ENCODE measurements at places on chromosomes 5 and 9.

GRCh38 chr5:66438696-66439095, 157.5 kb upstream of the MAST4 start:
- DNase-seq = no peak

DNA sequence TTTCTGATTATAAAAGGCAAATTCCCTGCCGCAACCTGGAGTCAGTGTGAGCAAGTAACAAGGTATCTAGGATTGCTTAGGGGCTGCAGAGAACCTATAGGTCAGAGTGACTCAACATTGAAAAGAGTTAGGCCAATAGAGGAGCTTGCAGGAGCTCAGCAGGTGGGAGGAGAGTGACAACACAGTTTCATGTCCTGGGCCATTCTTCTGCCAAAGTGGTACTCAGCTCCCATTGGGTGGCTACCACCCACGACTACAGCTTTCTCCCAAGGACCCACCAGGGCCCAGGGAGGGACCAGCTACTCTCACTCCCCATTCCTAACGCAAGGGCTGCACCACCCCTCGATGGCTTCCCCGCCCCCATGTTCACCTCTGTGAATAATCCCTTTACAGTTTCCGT, 86.7 kb upstream of the SPATA31C2 start:
- no peak for DNase-seq

GRCh38 chr9:87593359-87593980, 95.8 kb downstream of the DAPK1 start:
- DNase-seq = no peak

GRCh38 chr9:12773562-12773961, 1.3 kb upstream of the LURAP1L start:
- DNase-seq = no peak

DNA sequence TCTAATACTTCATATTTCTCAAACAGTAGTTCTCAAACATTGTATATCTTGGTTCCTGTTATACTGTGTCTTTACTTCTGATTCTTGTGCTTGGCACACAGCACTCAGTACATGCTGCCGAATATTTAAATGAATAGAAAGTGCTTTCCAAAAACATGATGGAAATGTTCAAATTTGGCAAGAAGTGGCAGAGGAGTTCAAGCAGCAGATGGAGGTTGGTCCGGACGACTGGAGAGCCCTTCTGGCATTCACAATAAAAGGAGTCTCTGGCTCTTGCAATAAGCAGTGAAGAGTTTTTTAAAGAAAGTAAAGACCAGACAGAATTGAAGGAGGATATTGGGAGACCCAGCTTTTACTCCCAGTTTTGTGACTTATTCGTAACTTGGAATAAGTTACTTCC, 36.3 kb downstream of the TSTD2 start:
- DNase-seq = no peak

DNA sequence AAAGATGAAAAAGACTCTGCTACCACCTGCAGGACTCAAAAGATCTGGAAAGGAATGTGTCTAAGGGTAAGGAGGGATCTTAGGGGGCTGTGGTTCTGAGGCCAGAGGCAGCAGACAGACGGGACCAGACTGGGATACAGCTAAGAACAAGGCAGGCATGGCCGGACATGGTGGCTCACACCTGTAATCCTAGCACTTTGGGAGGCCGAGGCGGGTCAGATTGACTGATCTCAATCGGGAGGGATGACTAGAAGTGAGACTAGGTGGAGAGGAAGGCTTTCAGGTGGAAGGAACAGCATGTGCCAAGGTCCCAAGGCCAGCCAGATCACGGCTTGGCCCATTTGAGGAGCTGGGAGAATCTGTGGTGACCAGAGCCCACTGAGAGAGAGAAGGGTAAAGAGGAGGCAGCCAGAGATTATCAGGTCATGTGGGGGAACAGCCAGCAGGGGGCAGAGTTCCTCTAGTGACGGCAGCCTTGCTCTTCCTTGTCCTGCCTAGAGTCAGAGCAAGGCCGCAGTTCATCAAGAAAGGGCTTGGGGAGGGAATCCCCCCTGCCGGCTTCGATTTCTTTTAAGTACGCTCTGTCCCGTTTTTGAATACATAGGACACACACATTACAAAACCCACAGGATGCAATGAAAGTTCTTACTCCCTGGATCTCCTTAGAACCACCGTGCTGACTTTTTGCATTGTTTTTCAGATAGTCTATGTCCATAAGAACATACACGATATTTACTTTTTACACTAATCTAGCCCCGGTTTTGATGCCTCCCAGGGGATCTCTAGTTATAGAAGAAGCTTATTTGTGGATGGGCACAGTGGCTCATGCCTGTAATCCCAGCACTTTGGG, 2.6 kb upstream of the OLFML2A start:
- DNase-seq = peak; percentile 82

- no peak for DNase-seq
These were observed 201.8 kb downstream of the CD180 start for GRCh38 chr5:66994790-66995189.

GRCh38 chr9:124665391-124666058, 105.6 kb downstream of the NR6A1 start:
- no peak for DNase-seq

- DNase-seq = no peak
These were observed 380.5 kb downstream of the RAB3C start for GRCh38 chr5:58963361-58963760.

DNA sequence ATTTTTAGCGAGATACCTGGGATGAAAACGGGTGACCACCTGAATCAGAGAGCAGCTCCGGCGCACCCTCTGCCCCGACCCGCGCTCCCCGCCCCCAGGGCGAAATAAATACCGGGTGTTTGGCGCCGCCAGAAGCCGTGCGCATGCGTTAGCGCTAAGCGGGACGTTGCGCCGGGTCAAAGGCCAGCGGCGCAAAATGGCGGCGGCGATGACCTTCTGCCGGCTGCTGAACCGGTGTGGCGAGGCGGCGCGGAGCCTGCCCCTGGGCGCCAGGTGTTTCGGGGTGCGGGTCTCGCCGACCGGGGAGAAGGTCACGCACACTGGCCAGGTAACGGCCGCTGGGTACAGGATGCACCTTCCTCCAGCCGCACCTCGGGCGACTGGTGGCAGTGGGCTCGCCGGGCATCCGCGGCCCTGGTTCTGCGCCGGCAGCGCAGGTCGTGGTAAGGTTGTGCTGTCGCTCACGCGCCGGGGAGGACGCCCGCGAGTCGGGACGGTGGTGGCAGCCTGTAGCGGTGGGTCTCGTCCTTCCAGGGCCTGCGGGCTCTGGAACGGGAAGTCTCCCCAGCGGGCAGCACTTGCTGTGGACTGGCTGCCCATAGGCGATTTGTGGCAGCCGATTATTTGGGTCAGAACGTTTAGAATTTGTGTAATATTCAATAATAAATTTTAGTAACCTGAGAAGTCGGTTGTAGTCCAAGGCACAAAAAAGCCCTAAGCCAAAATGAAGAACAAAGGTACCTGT, at the start of gene NDUFS6:
Gene NDUFS6 (plus strand): TSS at position 186 of the 745 bp plus-strand sequence. CDS start 11 bp downstream, at position 197.
- DNase-seq = peak; percentile 78

DNA sequence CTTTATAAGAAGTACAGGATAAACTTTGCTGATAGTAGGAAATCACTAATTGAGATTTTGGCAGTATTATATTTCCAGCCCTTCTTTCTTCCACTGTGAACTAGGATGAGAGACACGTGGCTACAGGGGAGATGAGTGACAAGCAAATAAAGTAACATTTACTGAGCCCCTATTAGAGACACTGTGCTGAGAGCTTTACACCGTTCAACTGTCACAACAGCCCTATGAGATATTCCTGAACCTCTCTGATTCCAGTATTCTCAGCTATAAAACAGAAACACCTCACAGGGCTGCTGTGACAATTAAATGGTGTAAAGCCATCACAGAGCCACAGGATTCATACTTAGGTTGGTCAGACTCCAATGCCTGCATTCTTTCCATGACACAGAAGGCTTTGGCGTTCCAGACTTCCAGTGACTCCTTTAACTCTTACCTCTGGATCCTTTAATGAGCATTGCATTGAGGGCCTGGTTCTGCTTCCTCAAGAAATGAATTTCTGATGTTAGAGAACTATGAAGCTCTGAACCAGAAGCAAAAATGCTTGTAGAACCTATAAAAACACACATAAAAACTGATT, 169.0 kb downstream of the CDK5RAP2 start:
- DNase-seq = no peak

- DNase-seq = no peak
These were observed 2.0 kb downstream of the ASPN start for GRCh38 chr9:92480291-92480771.

DNA sequence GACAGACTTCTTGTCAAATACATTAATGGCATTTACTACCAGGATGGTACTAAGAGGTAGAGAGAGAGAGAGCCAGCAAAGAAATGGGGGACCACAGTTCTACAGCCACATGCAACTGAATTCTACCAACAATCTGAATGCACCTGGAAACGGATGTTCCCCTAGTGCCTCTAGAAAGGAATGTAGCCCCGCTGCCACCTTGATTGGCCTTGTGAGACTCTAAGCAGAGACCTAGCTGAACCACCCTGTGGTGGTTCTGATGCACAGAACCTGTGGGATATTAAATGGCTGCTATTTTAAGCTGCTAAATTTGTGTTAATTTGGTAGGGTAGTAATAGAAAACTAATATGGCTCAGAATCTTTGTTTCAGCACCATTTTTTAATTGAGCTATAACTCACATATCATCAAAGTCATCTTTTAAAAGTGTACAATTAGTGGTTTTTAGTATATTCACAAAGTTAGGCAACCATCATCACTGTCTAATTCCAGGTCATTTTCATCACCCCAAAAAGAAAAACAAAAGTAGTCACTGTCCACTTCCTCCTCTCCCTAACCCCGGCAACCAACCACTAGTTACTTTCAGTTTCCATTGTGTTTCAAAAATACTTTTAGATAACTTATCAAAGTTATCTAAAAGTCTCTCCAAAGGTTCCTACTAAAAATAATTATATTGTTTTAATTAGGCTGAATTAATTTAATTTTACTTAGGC, 51.7 kb downstream of the CPLANE1 start:
- DNase-seq = peak; percentile 37

DNA sequence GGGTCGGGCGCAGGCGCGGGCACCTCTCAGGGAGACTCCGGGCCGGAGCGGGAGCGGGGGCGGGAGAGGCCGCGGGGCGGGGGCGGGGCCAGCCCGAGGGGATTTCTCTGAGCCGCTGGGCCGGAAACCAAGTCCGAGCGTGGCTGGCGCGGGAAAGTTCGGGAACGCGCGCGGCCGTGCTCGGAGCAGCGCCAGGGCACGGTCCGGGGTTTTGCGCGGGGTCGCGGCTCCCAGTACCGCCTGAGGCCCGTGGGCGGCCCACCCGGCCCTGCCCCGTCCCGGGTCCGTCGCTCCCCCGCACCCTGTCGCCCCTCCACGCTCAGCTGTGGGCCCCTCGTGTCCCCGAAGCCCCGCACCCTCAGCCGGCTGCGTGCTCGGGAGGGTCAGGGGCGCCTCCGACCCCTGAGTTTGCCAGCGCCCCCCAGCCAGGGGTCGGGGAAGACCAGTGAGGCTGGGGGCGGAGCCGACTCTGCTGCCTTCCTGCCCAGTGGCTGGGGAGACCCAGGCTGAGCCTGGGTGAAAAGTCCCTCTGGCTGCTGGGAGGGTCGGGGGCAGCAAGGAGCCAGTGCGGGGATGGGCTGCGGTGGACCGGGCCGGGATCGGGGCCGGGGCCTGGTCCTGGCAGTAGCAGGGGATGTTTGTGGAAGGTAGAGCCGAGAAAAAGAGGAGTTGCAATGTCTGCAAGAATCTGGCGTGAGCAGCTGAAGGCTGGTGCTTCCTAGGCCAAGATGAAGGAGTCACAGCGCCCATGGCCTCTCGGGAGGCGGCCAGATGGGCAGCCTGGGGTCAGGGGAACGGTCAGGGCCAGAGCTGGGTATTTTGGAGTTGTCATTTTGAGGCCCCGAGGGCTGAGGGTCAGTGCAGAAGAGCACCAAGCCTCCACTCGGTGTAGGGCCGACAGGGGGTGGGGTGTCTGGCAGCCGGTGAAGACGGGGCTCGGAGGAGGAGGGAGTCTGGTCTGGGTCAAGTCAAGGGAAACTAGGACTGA, 588 bp downstream of the TRAF2 start:
- peak; percentile 29 for DNase-seq

GRCh38 chr5:32217886-32218396, 43.8 kb upstream of the GOLPH3 start:
- DNase-seq = no peak

DNA sequence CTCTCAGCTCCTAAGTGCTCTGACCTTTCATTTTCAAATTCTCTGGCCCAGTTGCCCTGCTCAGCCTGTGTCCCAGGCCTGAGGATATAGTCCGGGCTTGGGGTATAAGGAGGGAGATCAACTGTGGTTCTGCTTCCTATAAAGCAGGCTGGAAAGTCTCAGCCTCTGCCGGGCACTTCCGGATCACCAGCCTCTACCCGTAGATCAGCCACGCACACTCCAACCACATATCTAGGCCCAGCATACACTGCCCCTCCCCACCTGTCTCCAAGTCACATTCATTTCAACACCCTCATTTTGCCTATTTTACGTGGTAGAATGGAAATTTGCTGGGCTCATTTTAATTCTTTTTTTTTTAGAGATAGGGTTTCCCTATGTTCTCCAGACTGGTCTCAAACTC, 3.1 kb downstream of the ZER1 start:
- DNase-seq = no peak

- peak; percentile 30 for DNase-seq
These were observed 2.1 kb upstream of the IFT74 start for GRCh38 chr9:26954050-26954508.

GRCh38 chr9:104948277-104948676, 20.3 kb upstream of the ABCA1 start:
- DNase-seq = no peak

DNA sequence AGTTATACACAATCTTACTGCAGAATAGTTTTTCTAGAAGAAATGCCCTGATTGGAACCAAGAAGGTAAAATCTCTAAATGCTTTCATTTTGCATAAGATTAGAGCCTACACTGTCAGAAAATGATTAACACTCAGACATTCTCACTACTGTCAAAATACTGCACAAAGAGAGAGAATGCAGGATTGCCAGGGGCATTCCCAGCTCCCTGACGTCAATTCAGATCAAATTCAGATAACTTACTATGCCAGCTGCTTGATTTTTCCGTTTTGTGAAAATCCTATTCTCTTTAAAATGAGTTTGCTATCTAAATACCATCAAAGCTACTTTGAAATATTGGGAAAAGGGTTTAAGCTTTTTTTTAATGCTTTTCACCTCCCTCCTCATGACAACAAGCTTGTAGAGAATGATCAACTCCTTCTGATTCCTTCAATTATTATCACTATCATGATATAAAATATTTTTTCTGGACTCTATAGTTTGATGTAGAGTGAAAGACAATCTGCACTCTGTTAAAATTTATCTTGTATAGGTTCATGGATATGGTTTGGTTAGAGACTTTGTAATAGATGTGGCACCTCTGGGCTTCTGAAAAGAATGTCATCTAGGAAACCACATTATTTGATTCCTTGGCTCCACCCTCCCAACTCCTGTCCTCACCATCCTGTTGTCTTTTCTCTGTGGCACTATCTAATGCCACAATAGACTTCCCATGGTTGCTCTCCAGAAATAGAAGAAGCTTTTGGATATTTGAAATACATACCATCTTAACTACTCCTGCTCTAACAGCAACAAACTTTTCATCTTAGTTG, 407.7 kb downstream of the PDE4D start:
- DNase-seq = no peak

- peak; percentile 17 for DNase-seq
These were observed 451.7 kb downstream of the AGTPBP1 start for GRCh38 chr9:85290019-85290418.

- DNase-seq = no peak
These were observed 3.7 kb downstream of the PKN3 start for GRCh38 chr9:128706045-128706444.

- DNase-seq = no peak
These were observed 518.1 kb downstream of the AGTPBP1 start for GRCh38 chr9:85223506-85224125.

GRCh38 chr9:87829756-87830155, 52.9 kb upstream of the SPATA31E1 start:
- no peak for DNase-seq
